Esophagus muscularis mucosa (tissue), 4 donors: ENCODE measurements at places on chromosomes 12 and 14. TPM values are rescaled to one million over a fixed set of nuclear protein-coding genes. Genes with fewer than 3 reads are reported as not detected.

Gene REP15
- total RNA-seq = 1.2 TPM

GRCh38 chr12:12528361-12529270 lies 34.0 kb downstream of the DUSP16 start:
- H3K4me3 ChIP-seq = no peak overlapping the region
- no peaks in the 10 kb centered on the region for H3K27me3 ChIP-seq
- peaks cover 32% of the 10 kb centered on the region for H3K4me1 ChIP-seq
- DNase-seq = no peak
- H3K36me3 ChIP-seq = no peaks in the 10 kb centered on the region

GRCh38 chr14:22976620-22977433 lies 5.5 kb downstream of the AJUBA start:
- peak overlapping the region; percentile 83 for H3K27ac ChIP-seq
- H3K4me3 ChIP-seq = no peak overlapping the region
- no peak for DNase-seq
- peaks cover 17% of the 10 kb centered on the region for H3K36me3 ChIP-seq
- peaks cover 14% of the 10 kb centered on the region for H3K27me3 ChIP-seq
- H3K4me1 ChIP-seq = peaks cover 49% of the 10 kb centered on the region

DNA sequence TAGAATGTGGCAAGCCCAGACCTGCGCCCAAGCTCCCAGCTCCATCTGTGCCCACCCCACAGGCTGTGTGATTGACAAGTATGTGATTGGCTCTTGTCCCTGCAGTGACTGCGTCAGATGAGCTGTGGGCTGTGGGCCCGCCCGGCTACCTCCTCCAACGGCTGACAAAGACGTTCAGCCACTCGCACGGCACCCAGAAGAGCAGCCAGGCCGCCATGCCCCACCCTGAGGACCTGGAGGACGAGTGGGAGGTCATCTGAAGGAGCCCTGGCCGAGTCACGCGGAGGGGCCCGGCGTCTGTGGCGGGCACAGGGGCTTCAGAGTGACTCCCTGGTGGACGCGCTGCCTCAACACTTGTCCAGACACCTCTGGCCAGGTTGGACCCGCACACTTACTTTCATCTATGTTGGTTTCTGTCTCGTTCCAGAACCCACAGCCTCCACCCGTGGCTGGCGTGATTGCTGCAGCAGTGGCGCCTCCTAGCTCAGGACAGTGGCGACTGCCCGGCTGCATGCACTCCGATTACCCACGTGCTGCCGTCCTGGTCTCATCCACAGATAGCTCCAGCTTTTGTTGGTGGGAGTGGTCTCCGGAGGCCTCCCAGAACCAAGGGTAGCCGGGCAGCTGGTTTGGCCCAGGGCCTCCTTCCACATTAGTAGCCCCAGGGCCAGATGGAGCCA lies 11.4 kb downstream of the ANKRD9 start:
- H3K4me1 ChIP-seq = peaks cover 22% of the 10 kb centered on the region
- H3K27ac ChIP-seq = no peak overlapping the region
- peaks cover 28% of the 10 kb centered on the region for H3K36me3 ChIP-seq
- no peak overlapping the region for H3K4me3 ChIP-seq

DNA sequence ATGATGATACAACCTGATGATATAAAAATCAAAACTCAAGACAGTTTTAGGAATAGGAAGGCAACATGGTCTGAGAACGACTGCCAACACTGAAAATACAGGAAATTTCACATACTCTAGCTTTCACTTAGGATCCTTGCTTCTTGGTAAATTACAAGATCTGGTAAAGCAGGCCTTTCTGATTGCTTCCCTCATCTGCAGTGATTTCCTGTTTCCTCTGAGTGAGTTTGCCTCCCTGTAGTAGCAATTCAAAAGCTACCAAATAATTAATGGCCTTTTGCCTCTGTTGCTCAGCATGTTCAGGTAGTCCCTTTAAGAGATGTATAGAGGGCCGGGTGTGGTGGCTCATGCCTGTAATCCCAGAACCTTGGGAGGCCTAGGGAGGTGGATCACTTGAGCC lies 2.0 kb upstream of the IRAK3 start:
- no peaks in the 10 kb centered on the region for H3K36me3 ChIP-seq
- no peak for DNase-seq
- peak overlapping the region; percentile 39 for H3K27ac ChIP-seq
- no peaks in the 10 kb centered on the region for H3K27me3 ChIP-seq
- H3K4me1 ChIP-seq = peaks cover 15% of the 10 kb centered on the region
